ENCODE measurements at places on chromosomes 16 and 17.

DNA sequence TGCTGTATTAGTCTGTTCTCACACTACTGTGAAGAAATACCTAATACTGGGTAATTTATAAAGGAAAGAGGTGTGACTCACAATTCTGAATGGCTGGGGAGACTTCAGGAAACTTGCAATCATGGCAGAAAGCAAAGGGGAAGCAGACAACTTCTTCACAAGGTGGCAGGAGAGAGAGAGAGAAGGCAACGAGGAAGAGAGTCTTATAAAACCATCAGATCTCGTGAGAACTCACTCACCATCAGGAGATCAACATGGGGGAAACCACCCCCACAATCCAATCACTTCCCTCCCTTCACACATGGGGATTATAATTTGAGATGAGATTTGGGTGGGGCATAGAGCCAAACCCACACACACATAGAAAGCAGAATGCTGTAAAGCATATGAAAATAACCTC is 896.2 kb downstream of the CDH11 start:
- DNase-seq: no peak

DNA sequence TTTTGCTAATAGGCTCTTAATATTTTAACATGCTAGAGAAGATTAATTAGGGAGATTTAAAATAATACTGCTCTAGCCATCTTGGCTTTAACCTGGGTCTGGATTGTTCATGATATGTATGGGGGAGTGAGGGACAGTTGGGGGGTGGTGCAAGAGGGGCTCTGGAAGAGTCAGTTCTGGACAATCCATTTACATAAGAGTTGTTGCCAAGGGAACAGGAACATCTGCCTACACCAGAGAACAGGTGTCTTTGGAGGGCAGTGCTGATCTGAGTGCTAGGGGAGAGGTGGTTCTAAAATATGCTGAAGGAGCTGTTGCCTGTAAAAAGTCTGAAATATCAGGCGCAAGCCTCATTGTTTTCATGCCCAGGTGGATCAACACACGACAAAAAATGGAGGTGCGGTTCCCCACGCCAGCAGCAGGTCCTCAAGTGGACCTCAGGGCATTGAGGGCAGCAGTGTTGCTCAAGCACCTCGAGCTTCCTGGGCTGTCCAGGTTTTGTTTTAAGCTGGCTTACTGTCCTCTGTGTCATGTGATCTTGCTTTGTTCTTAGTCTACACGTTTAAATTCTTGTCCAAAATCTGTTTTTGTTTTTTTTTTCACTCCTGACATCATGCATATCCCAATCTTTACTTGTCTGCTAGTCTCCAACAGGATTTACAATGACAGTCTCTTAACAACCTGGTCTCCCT is 25.4 kb upstream of the WSB1 start:
- no peak for DNase-seq

DNA sequence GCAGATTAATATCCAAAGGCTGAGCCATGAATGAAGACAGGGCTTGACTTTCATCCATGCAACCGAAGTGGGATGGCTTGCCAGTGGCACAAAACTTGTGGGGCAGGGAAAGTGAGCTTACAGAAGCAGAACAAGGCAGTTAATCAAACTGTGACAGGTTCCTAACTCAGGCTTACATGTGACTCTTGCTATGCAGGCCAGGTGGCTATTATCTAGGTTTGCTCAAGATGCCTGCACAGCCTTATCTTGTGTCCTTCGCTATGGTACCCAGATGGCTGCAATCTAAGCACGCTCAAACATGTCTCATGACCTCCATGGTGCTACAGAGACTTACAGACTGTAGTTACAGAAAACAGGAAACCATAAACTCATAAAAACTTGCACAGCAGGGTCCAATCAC is 8.6 kb upstream of the DNAH9 start:
- no peak for DNase-seq

GRCh38 chr17:39871801-39872200 is 3.8 kb downstream of the ZPBP2 start:
- DNase-seq: no peak

- no peak for DNase-seq
Measured at GRCh38 chr16:11073407-11073999, 129.1 kb downstream of the CLEC16A start.

GRCh38 chr16:83951544-83951943 is 1.5 kb upstream of the OSGIN1 start:
- DNase-seq: no peak

DNA sequence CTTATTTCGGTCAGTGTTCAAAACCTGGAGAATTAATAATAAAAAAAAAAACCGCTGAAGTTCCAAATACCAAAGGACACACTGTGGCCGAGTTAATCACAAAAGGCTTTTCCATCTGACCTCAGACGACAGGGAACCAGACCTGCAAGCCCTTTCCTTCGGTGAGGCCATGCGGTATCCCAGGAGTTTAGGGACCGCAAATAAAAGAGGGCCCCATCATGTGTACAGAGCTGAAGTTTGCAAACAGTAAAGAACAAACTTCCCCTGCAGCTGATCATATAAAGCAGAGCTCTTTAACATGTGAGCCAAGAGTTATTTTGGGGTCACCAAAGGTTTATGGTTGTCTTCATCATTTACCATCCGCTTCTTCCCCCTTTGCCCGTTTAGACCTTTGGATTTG is 33.0 kb upstream of the FOXJ1 start:
- DNase-seq: no peak

GRCh38 chr16:88062341-88063210 is 111.3 kb downstream of the BANP start:
- DNase-seq: no peak

DNA sequence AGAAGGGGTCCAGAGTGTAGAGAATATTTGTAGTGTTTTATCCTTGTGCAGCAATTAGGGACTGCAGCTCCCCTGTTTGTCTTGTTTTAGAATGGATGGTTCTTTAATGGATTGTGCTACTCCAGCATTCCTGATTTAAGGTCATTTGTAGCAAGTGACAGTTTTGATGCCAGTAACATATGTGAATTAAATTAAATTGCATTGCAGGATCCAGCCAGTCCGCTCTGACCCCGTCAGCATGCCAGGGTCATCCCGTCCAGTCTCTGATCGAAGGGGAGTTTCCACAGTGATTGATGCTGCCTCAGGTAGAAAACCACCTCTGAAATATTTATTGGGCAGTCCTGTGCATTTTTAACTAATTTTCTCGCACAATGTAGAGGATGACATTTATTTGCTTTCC is 315.4 kb upstream of the TBX2 start:
- DNase-seq: no peak

GRCh38 chr16:56732832-56733231 is 2.9 kb downstream of the NUP93 start:
- no peak for DNase-seq

DNA sequence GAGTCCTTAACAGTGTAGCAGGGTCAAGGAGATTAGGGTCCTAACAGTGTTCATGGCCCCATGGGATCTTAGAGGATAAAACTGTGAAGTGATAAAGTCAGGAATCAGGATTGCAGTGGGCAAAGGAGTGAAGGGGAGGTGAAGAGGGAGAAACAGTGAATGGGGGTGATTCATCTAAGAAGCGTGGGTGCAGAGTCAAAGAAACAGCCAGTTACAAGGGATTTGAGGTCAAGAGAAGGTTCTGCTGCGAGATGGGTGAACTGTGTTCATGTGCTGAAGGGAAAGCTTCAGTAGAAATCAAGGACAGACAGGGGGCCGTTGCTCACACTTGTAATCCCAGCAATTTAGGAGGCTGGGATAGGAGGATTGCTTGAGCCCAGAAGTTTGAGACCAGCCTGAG is 5.9 kb downstream of the GTF3C1 start:
- no peak for DNase-seq

Measured in CD4-positive, alpha-beta T cell treated with Interleukin-15 for 4 hours (primary cell).